GM12878 (cell line): ENCODE measurements at places on chromosomes 5 and 9. TPM values are rescaled to one million over a fixed set of nuclear protein-coding genes. Genes with fewer than 3 reads are reported as not detected.

The AHRR gene
- polyA plus RNA-seq: 20.8 and 21.3 TPM in 2 replicates

The APBA1 gene
- not detected in 2 replicates for polyA plus RNA-seq

The PPP2R2B gene
- not detected in 2 replicates for polyA plus RNA-seq

The GARIN3 gene
- polyA plus RNA-seq: 0.15 TPM in 1 of 2 replicates, not detected in the other

The FLT4 gene
- polyA plus RNA-seq: not detected in 2 replicates
